ENCODE measurements at places on chromosomes 12 and 14. TPM values are rescaled to one million over a fixed set of nuclear protein-coding genes. Genes with fewer than 3 reads are reported as not detected.

The LYZ gene
- total RNA-seq = not detected

The LRRC10 gene
- total RNA-seq = not detected

The MVK gene
- total RNA-seq = 8.3 TPM

The IFNG-AS1 gene
- not detected for total RNA-seq

The SMARCC2 gene
- 32.0 TPM for total RNA-seq

The MYH7 gene
- total RNA-seq = not detected

The PMEL gene
- 1.1 TPM for total RNA-seq

The ANHX gene
- total RNA-seq = not detected

The BMP4 gene
- total RNA-seq = 1.6 TPM

The GPD1 gene
- 0.14 TPM for total RNA-seq

The DLGAP5 gene
- total RNA-seq = 32.8 TPM

Data from A549 treated with Mapracorat at 1 μM for 4 hours (cell line).